ENCODE measurements at places on chromosomes 13 and 19.

GRCh38 chr19:13537454-13537853 is 31.2 kb upstream of the CACNA1A start:
- DNase-seq, result no peak

DNA sequence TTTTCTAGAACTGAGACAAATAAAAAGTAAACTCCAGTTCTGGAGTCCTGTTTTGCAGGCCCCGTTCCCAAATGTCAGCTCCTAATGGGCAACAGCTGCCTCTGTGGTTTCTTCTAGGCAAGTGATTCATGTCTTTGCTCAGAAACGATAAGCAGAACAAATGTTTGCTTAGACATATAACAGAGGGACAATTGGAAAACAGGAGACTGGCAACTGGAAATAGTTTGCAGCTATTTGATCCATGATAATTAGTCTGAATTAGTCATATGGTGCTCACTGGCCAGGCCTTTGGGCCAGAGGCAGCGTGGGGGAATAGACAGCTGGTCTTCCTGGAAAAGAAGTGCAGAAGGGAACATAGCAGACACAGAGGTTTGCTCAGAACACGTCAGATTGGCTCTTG is 29.2 kb upstream of the TSHZ3 start:
- DNase-seq, result no peak

- DNase-seq, result no peak
Measured at GRCh38 chr13:103203735-103204330, 137.6 kb upstream of the SLC10A2 start.

DNA sequence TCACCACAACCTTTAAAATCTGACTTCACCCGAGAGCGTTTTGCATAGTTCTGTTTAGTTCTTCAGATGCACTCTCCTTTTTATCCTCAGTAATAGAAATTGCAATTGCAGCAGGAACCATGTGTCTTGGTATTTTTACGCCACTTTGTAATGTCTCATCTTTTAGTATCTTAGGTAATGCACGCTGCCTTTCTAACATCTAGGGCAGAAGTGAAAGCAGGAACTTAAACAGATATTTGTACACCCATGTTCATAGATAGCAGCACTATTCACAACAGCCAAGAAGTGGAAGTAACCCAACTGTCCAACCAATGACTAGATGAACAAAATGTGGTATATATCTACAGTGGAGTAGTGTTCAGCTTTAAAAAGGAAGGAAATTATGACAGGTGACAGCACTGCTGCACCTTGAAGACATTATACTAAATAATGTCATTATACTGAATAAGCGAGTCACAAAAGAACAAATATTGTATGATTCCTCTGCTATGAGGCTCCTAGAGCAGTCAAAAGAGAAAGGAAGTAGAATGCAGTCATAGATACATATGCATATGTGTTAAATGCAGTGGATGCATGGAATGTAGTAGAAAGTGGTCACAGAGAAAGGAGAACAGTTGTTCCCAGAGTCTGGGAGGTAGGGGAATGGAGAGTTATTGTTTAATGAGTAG is 105.9 kb upstream of the GJB6 start:
- DNase-seq, result no peak

GRCh38 chr19:48991873-48992580 is 1.1 kb downstream of the GYS1 start:
- DNase-seq, result no peak

DNA sequence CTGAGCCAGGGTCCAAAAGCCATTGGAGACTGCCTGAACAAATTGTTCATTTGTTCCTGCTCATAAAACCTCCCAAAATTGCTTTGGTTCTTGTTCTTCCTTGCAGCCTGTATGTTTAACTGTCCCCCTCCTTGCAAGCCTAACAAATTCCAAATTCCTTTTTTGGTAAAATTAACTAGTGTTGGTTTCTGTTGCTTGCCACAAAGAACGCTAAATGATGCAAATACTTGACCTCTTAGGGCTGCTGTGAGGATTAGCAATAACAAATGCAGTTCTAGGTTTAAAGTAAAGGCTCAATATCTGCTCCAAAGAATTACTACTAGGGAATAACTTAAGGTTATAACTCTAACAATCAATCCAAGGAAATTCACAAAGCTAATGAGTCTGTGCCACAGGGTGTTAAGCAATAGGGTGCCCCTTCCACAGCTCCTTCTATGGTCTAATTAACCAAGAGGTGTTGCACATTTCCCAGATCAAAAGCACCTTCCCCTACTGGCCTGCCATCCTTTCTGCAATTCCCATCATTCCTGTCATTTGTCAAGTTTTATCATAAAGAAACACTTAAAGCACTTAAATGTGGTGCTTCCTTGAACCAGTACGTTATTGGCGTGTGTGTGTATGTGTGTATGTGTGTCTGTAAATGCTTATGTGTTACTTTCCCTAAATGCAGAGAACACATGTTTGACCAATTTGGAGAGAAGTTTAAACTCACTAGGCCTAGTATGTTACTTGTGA is 110.2 kb downstream of the RAP2A start:
- no peak for DNase-seq

DNA sequence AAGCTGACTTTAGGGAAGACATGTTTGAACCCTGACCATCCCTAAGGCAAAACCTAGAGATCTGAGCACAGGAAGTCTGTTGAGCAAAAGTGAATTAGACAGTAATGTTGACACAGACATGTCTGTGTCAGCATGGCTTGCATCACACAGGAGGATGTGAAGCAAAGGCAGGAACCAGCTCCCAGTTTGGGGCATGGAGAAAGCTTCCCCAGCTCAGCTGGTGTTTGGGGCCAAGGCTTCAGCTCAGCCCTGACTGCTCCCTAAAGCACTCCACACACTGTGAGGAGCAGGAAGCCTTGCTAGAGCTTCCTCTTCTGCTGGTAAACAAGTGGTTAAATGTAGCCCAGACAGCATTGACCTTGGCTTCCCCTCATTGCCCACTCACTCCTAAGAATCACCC is 153.8 kb upstream of the UBL3 start:
- DNase-seq, result no peak

GRCh38 chr13:111555268-111555808 is 234.9 kb downstream of the TEX29 start:
- no peak for DNase-seq

GRCh38 chr13:111286749-111287148 is 33.7 kb upstream of the TEX29 start:
- no peak for DNase-seq

- peak; percentile 21 for DNase-seq
Measured at GRCh38 chr19:42480335-42481095, 37.8 kb upstream of the CXCL17 start.

- DNase-seq, result no peak
Measured at GRCh38 chr19:10631874-10632273, 6.5 kb downstream of the SLC44A2 start.

DNA sequence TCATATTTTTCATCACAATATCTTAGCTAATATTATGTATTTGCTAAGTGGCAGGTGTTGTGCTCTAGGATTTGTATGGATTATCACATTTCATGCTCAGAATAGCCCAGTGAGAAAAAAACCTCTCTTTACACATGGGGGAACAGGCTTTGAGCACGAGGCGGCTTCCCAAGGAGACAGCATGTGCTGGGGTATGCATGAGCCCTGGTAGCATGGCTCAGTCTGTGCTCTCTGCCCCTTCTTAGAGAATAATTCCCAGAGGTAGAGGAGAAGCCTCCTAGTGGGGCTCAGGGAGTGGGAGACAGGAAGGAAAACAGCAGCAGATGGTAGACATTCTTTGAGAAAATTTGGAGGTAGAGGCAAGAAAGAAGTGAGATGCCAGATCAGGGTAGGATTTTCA is 31.6 kb downstream of the RNASEH2B start:
- DNase-seq, result no peak

GRCh38 chr19:18814063-18814462 is 17.7 kb upstream of the UPF1 start:
- no peak for DNase-seq

DNA sequence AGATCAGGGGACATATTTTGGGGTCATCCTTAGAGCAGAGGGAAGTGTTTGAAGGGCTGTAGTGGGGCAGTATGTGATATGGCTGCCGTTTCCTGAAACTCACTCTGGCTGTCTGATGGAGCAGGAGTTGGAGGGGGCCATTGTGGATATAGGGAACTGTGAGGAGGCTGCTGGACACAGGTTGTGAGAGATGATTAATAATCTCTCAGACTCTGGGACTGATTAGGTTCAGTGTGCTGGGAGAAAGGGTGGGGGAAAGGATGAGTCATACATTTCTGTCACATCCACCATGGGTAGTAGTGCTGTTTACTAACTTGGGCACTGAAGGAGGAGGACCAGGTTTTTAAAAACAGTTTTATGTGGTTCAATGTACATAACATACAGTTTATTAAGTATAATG is 4.8 kb downstream of the B3GLCT start:
- no peak for DNase-seq

- DNase-seq, result peak; percentile 16
Measured at GRCh38 chr13:78603240-78603957, at the start of gene POU4F1. Gene POU4F1 (minus strand): TSS chr13:78603552. CDS start chr13:78603326, 226 bp downstream.

DNA sequence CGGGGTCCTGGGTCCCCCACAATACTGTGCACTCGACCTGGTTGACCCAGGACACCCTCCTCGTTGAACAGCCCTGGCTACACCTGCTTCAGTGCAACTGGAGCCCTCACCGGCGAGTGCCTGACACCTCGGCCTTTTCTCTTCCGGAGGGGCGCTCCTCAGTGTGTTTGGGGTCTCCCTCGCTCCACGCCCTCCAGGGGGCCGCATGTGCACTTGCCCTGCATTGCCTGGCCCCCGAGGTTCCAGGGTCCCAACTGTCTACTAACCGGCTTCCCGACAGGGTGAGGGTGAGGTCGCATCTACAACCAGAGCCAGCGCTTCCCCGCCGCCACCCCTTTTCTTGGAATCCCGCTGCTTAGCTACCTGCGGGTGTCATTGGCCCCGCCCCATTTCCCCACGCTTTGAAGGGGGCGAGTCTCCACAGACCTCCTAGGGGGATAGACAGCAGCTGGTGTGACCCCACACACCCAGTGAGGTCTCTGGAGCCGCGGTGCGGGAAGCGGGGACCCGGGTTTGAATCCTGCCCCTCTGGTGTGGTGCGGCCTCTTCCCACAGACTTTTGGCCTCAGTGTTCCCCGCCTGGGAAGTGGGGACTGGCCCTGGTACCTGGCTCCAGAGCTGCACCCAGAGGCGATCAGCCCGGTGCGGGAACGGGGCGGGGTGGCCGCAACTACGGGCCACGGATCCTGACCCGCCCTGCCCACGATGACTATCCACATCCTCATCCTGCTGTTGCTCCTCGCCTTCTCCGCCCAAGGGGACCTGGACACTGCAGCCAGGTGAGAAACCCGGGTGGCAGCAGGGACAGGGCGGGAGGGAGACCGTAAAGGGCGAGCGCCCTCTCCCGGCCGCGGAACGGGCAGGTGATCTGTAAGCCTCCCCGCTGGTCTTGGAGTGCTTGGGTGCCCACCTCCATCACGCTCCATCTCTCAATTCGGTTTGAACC is at the start of gene ADM5:
Gene ADM5, plus strand, starts transcription at position 462 of the 946 bp plus-strand sequence. Its CDS starts 244 bp downstream, at position 706.
- no peak for DNase-seq

DNA sequence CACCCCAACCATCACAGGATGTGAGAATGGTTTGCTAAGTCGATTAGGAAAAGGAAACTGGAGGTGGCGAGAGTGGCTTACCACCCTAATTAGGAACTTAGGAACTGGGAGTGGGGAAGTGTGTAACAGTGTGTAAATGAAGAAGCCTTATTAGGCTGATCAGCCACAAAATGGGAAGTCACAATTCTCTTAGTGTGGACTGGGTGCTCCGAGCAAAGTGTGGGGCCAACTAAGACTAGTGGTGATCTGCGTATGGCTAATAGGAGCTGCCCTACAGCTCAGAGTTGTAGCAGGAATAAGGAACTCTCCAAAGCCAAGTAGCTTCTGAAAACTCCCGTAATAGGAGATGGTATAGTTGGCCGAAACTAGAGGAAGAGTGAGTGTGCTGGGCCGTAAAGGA is 7.6 kb downstream of the SIGLEC11 start:
- DNase-seq, result no peak

GRCh38 chr13:50629497-50629896 is 214.0 kb downstream of the DLEU7 start:
- no peak for DNase-seq

DNA sequence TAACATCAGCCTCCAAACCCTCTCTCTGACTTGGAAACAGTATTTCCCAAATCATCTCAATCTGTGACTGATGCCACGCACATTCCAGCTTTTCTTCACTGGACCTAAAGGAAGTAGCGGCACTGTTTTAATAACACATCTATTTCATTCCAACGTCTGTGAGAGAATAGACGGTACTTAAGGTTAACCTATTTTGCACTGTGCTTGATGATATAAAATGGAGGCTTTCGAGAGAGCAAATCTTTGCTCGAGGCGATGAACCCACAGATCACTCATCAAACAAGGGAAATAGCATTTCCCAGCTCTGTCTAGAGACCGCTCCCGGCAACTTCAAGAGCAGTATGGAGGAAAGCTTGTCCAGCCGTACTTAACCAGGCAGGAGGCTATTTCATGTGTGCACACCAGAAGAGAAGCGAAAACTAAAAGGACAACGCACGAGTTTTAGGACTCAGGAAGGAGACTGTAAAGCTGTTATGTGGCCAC is 2.9 kb downstream of the UBL3 start:
- DNase-seq, result no peak

DNA sequence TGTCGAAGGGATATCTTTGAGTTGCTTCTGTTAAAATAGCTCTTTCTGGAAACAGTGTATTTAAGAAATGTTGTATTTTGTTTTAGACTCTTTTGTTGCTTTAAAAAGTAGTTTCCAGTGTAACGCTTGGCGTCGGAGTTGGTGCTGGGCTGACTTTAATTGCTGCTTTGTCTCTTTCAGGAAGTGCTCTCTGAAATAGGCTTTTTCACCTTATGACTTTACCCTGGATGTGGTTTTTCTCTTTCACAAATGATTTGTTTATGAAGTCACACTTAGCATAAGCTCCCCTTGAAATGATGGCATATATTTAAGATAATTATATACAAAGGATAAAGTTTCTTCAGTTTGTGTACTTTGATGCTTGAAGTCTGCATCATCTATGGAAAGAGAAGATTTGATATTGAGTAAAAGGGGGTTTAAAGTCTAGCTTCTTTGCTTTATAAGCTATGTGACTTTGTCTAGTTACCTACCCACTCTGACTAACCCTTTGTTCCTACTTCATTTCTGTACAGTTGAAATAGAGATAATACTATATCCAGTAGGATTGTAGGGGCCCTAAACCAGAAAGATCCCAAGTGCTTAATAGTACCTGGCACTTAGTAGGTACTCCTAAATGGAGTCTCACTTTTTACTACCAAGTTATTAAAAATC is at the start of gene GPR18:
Gene GPR18, minus strand, starts transcription at position 170 of the 651 bp plus-strand sequence. CDS start 2,507 bp downstream, outside the sequence.
- DNase-seq, result no peak

- no peak for DNase-seq
Measured at GRCh38 chr19:7743425-7743841, 3.9 kb downstream of the CD209 start.

- DNase-seq, result no peak
Measured at GRCh38 chr19:49503582-49503962, 7.3 kb downstream of the RPS11 start.

GRCh38 chr19:1133471-1133929 is 29.7 kb downstream of the GPX4 start:
- peak; percentile 42 for DNase-seq

GRCh38 chr13:45362939-45363338 is 22.0 kb upstream of the TPT1 start:
- no peak for DNase-seq

GRCh38 chr19:44702551-44703176 is 3.7 kb downstream of the CEACAM16 start:
- no peak for DNase-seq

Data from stimulated activated CD4-positive, alpha-beta T cell treated with anti-CD3 and anti-CD28 coated beads, TNF-alpha, amount 100 ng/mL, for 4 hours (primary cell).